ENCODE measurements at places on chromosomes 12 and 14. TPM values are rescaled to one million over a fixed set of nuclear protein-coding genes. Genes with fewer than 3 reads are reported as not detected.

Gene NPFF
- not detected for total RNA-seq

Gene ZNF641
- 8.2 TPM for total RNA-seq

Gene PTGDR
- total RNA-seq, result not detected

Gene RIMBP2
- total RNA-seq, result not detected

Gene ACVRL1
- 114 TPM for total RNA-seq

Gene CYP46A1
- 0.22 TPM for total RNA-seq

Gene PMEL
- total RNA-seq, result 0.13 TPM

Gene FBXO21
- 43.9 TPM for total RNA-seq

Gene POTEG
- not detected for total RNA-seq

All from GM23248 (cell line).